NCI-H187 treated with DMSO at 0.1 percent for 48 hours (cell line): ENCODE measurements at places on chromosomes 12 and 14.

DNA sequence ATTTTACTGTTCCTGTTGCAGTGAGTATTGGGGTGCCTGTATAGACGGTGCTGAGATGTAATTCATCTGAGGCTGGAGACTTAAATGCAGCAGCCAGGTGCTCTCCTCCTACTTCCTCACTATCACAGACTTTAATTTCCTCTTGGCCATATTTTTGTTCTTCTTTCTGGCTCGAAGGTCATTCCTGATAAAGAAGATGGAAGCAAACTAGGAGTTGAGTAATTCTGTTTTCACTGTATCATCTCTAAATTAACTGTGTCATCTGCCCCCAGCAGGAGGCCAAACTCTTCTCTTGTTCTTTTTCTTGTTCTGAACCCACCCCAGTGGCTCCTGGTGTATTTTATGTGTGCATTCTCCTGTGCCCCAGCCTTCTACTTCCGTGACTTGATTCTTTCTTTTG, 141.7 kb upstream of the ARHGAP5 start:
- no peak for DNase-seq

DNA sequence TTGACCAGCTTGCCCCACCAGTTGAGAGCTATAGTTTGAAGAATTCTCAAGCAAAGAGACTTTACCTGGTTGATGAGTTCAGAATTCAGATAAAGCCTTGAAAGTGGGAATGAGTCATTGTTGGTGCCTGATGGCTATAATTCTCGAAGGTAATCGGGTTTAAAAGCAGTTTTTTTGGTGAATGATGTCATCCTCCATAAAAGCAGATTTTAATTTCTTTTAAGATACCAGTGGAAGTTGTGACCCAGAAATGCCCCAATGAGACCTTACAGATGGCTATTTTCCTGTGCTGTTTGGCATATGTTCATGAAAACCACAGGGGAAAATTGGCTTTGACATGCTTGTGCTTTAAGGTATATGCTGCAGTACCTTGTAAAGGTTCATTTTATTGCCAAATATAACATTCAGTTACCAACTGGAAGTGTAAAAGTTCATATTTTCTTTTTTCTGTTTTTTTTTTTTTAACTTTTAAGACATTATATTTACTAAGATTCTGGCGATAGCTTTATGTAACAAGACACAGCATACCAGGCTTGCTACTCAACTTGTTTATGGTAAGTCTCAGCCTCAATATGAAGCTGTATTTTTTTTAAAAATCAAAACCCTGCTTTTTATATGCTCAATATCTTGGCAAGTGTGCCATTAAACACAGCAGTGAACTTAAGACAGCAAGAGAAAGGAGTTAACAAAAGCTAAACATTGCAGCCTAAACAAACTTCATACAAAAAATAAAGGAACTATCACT, 119.3 kb downstream of the LMNTD1 start:
- DNase-seq: no peak

DNA sequence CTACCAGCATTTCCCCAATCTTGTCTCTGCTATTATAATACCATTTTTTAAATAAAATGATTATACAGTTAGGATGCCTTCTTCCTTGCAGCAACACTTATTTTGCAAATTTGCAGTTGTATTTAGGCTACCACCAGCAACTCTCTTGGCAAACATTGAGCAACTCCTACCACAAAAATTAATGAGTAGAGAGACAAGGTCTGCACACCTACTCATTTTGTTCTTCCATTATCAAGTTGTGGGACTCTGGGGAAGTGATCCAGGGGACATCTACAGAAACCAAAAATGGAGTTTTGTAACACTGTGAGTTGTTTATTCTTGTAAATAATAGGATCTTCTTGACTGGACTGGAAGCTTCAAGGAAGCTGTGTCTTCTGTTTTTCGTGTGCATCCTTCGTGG, 38.6 kb downstream of the DGLUCY start:
- DNase-seq: no peak

GRCh38 chr12:119154435-119154818, 24.3 kb upstream of the HSPB8 start:
- DNase-seq: no peak

DNA sequence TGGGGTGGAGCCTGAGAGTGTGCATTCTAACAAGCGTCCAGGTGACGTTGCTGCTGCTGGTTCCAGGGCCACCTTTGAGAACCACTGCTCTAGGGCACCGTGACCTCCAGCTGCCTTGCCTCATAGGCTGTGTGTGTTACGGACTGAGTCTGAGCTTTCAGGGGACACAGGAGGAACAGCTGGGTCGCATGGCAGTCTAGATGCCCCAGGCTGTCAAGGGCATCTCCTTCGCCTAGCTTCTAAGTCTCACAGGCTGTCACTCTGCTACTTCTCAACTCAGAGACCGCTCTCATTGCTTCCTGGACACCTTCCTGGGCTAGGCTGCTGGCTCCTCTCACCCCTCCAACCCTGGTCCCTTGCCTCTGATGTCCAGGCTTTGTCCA, 965 bp downstream of the KRT73 start:
- DNase-seq: no peak

DNA sequence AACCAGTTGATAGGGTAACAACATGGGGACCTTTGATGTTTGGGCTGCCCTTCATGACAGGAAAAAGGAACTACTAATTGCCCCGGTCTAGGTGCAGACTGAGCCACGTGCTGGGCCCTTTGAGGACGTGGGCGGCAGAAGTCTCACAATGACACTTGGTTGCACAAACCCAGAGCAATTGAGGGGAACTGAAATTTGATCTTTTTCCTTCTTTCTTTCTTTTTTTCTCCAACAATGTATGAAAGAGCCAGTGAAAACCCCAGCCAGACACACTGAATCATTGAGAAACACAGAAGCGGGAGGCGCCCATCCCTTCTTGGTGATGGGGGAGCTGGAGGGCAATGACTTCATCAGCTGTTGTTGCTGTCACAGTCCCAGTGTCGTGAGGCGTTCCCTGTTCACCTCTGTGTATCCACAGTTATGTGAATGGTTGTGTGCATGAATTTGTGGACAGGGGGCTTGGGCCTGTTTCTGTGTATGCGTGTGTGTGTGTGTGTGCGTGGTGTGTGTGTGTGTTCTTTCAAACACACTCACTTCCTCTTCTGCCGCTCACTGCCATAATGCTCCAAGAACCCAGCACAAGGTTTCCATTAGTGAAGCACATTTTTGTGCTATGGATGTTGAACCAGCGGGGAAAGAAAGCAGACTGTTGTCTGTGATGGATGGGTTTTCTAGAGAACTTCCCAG, 137.5 kb upstream of the CCND2 start:
- DNase-seq: no peak

DNA sequence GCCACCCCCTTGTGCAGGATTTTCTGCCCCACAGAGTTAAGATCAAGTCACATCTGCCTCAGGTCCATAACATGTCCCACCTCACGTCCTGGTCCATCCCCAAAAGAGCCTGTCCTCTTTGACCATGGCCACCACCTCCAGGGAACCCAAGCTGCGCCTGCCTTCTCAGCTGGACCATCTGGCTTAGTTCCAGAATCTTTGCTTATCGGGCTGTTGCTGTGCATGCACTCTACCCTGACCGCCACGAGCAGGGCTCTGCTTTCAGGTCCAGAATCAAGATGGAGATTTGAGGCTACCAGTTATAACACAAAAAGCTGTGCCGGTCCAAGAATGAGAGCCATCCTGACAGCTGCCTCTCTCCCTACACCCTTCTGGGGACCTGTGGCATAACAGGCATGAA, 326.7 kb downstream of the DPF3 start:
- DNase-seq: no peak

- no peak for DNase-seq
Measured at GRCh38 chr12:4809013-4809448, 88.8 kb downstream of the GALNT8 start.

DNA sequence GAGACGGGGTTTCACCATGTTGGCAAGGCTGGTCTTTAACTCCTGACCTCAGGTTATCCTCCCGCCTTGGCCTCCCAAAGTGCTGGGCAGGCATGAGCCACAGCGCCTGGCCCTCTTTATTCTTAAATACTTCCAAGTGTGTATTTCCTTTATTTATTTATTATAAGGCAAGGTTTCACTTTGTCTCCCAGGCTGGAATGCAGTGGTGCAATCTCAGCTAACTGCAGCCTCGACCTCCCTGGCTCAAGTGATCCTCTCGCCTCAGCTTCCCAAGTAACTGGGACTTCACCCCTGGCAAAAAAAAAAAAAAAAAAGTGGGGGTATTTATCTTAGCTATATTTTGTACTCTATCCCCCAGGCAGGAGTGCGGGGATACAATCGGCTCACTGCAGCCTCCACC, 6.8 kb downstream of the FAM216A start:
- no peak for DNase-seq

- DNase-seq: no peak
Measured at GRCh38 chr14:67492538-67492937, 4.0 kb upstream of the TMEM229B start.

DNA sequence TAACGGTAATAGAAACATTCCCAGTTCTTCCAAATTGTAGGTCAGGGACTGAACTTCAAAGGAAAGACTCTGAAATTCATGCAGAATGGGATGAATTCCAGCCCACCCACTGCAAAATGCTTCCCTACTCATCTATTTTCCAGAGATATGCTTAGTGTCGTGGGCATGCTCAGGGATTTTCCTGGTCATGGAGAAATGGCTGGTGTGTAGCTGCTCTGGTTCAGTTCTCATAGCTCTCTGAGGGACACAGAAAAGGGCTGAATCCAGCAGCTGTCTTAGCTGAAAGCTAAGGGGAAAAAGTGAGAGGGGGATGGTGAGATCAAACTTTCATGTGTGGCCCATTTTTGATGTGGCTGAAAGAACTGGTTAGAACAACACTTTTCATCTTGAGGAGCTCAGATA, 72.9 kb upstream of the KRAS start:
- no peak for DNase-seq

DNA sequence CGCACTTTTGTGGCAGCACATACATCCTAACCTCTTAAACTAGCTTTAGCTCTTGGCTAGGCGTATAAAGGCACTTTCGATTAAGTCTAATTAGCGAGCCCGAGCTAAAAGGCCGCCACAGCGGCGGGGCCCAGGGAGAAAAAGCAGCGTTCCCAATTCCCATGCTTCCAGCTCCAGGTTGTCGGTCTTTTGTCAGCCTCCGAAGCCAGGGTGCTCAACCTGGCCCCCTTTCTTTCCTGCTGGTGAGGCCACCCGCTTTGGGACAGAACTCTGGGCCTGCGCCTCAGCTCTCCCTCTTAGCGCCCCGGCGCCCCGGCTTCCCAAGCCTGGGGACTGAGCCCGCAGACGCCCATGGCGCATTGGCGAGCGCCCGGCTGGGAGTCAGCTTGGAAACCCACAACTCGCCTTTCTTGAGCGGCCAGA, 33.3 kb upstream of the TBX5 start:
- DNase-seq: no peak

- peak; percentile 44 for DNase-seq
Measured at GRCh38 chr12:109264095-109264942, 44.8 kb downstream of the FOXN4 start.

DNA sequence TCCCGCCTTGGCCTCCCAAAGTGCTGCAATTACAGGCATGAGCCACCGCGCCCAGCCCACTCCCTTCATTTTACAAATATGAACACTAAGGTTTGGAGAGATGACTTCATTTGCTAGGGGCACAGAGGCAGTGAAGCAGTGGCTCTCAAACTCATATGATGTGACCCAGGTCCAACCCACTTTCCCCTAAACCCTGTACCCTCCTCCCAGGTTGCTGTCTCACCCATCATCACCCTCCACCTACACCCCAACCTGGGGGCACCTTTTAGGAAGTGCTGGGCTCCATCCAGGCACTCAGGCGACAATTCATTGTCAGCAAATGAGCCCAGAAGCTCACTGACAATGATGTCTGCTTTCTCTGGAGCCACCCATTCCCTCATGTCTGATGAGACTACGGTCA, 4.8 kb upstream of the RBM23 start:
- DNase-seq: no peak

DNA sequence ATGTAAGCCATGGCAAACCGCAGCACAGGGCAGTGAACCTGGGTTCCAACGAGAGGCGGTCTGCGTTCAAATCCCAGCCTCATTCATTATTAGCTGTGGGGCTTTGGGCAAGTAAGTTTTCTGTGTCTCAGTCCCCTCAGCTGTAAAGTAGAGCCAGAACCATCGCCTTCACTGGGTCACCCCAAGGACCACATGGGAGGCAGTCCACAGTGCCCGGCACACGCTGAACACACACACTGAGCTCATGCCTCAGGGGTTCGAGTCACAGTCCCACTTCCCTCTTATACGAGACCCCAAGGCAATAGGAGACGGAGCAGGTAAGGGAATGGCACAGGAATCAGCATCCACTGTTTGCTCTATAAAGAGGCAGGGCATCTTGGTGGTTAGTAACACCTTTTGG, 19.1 kb downstream of the LRTM2 start:
- DNase-seq: no peak

DNA sequence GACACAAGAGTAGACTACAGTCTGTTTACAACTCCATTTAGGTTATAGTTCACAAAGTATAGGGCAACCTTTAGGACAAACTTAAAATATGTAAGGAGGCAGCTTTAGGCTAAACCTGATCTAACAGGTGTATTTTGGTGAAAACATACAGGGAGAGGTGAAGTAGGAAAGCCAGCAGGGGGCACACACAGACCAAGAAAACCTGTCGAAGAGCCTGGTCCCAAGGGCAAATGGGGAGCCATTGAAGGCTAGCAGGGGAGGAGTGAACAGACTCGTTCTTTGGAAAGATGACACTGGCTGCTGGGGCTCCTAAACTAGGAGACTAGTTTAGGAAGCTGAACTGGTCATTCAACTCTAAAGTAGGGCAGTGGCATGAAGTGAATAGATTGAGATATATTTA, 138.8 kb upstream of the WSCD2 start:
- DNase-seq: no peak

- no peak for DNase-seq
Measured at GRCh38 chr12:121532503-121533393, 48.1 kb downstream of the KDM2B start.

DNA sequence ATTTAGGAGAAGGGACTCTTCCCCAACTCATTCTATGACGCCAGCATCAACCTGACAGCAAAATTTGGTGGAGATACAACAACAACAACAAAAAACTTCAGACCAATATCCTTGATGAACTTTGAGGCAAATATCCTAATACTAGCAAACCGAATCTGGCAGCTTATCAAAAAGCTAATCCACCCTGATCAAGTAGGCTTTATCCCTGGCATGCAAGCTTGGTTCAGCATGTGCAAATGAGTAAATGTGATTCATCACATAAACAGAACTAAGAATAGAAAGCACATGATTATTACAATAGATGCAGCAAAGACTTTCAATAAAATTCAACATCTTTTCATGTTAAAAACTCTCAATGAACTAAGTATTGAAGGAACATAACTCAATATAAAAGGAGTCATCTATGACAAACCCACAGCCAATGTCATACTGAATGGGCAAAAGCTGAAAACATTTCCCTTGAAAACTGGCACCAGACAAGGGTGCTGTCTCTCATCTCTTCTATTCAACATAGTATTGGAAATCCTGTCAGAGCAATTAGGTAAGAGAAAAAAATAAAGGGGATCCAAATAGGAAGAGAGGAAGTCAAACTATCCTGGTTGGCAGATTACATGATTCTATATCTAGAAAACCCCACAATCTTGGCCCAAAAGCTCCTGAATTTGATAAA, 233.3 kb downstream of the CCDC59 start:
- no peak for DNase-seq

- DNase-seq: no peak
Measured at GRCh38 chr14:104034976-104035699, 50.4 kb upstream of the ASPG start.
